ENCODE measurements at places on chromosomes 4 and X.
A peak's percentile ranks its signal among the peaks of the same experiment; 100 is the strongest.

DNA sequence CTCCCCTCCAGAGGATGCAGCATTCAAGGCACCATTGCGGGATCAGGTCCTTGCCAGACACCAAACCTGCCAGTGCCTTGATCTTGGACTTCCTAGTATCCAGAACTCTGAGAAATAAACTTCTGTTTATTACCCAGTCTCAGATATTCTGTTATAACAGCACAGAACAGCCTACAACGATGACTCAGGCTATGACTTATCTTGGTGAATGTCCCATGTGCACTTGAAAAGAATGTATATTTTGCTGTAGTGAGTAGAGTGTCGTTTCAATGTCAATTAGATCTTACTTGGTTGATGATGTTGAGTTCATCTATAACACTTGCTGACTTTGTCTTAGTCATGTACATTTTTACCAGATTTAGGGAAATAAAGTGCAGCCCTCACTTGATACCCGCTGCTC is 34.5 kb upstream of the PGRMC1 start:
- no peak for DNase-seq

GRCh38 chr4:127809173-127809800 is 27.2 kb downstream of the HSPA4L start:
- DNase-seq, result no peak

DNA sequence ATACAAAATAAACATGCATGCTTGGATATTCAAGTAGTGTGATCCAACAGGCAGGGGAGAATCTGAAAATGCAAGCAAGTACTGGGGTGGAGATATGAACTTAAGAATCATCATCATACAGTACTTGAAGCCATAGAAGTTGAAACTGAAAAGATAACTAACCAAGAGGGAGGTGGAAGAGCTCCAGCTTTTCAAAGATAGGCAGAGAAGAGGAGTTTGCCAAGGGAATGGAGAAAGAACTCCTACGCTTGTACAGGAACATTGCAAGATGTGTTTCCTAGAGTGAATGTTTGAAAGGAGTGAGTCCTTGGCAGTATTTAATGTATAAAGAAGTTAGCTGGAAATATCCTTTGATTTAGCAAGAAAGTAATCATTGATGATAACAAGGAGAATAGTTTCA is 106.2 kb upstream of the FRMPD4 start:
- no peak for DNase-seq

GRCh38 chr4:6137027-6137746 is 63.2 kb downstream of the JAKMIP1 start:
- no peak for DNase-seq

- no peak for DNase-seq
Observed at GRCh38 chr4:23033796-23034195, 341.1 kb downstream of the GBA3 start.

DNA sequence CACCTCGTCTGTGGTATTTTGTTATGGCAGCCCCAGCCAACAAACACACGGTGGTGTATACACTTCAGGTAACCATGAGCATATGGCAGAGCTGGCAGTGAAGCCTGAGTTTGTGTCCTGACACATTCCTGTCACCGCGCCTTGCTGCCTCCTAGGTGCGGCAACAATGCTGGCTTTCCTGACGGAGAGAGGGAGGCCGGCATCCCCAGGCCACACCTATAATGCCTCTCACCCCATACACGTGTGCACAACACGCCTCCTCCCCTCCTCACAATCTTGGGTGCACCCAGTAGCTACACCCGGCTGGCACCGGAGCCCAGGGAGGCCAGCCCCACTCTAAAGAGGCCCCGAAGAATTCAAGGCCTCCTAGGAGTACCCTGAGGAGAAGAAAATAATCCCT is 158.5 kb downstream of the NSUN7 start:
- no peak for DNase-seq

DNA sequence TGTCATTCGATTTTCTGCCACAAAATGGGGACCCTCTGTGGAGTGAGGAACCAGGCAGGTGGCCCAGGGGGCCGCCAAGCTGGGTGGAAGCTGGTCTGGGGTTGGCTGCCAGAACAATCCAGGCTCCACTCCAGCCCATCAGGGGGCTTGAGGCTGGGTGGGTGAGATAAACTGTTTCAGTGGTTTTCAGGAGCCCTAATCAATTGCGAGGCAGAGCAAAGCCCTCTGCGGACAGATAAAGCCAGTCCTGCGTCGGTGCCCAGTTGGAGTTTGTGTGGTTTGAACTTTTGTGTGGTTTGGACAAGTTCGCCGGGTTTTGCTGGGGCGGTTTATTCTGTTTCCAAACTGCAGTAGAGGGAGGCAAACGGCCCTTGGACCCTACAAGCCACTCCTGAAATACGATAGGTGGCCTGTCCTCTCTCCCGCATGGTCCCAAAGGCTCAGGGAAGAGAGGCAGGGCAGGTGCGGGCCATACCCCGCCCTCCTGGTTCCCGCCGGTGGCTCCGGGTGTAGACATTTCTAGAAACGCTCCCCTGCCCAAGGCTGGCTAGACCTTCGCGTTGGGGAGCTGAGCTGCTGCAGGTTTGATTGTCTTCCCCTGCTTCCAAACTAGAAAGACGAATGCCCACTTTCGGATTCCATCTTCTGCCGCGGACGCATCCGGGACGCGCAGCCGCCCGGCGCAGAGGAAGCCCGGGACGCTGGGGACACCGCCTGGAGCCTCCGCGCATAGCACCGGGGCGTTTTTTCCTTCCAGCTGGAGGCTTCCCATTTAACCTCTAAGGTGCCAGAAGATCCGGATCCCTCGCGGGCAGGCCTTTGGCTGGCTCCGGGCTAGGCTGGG is 169.0 kb upstream of the BCOR start:
- peak; percentile 56 for DNase-seq

DNA sequence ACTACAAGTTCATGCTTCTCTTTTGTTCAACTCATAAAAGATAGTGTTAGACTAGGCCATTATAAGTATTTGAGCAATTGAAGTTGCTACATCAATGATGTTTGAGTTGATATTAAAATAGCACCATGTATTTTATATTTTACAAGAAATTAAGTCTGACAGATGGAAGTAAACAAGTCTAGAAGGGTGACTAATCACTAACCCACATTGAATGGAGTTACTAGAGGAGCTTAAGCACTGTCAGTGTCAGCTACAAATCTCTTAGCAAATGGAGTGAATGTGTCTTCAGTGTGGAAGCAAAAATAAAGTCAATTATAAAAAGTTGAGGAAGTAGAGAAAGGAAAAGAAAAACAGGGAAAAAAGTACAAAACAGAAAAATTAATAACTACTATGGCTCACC is 592.5 kb downstream of the PCDH18 start:
- DNase-seq, result no peak

DNA sequence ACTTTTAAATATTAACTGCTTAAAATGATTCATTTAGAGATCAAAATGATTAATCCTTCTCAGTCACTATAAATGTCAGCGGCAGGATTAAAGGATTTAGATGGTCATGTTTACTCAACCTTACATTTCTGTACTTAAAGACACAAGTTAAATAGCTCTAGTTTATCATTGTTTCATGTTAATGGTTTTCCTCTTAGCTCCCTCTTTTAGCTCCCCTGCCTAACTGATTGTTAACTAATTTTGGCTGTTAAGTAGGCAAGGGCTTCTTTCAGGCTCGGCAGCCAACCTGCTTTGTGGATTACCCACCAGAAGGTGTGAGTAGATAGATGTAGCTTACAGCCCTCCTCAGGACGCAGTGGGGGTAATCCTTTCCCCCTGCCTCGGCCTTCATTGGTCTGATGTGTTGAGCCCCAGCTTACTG is 96.0 kb downstream of the TENM3 start:
- DNase-seq, result no peak

GRCh38 chr4:25703731-25704388 is 48.2 kb downstream of the SLC34A2 start:
- DNase-seq, result no peak

- DNase-seq, result no peak
Observed at GRCh38 chr4:1090465-1091440, 22.6 kb downstream of the RNF212 start.

- no peak for DNase-seq
Observed at GRCh38 chrX:72050011-72050410, 81.7 kb downstream of the RTL5 start.

- no peak for DNase-seq
Observed at GRCh38 chr4:54971474-54971950, 153.9 kb downstream of the KDR start.

- DNase-seq, result no peak
Observed at GRCh38 chr4:82900066-82900410, 497 bp upstream of the THAP9 start.

DNA sequence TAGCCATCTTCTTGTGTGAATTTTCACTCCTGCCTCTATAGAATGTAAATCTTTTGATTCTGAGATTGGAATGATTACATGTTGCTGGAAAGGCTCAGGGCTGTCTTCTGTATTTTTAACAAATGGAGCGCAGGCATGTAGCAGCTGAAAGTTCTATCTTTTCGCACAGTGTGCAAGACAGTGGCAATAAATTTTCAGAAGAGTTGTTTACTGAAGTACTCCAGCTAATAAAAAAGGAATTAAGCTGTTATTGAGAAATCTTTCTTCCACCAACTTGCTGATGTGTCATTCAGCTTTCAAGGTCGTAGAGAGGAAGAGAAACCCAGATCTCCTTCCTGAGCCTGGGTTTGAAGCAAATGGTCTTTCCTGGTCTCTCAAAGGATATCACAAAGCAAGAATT is 122.0 kb upstream of the PUDP start:
- DNase-seq, result no peak
